Calu3 (cell line): ENCODE measurements at places on chromosomes 5 and 9. TPM values are rescaled to one million over a fixed set of nuclear protein-coding genes. Genes with fewer than 3 reads are reported as not detected.

GRCh38 chr9:97299809-97300414 lies 7.5 kb upstream of the CCDC180 start:
- no peak for DNase-seq
- H3K36me3 ChIP-seq: no peaks in the 10 kb centered on the region
- no peak overlapping the region for H3K27ac ChIP-seq
- no peaks in the 10 kb centered on the region for H3K27me3 ChIP-seq

- H3K4me1 ChIP-seq: peaks cover 34% of the 10 kb centered on the region
- peak overlapping the region; percentile 84 for H3K4me3 ChIP-seq
- no peaks in the 10 kb centered on the region for H3K27me3 ChIP-seq
Observed at GRCh38 chr5:61329550-61330128, 2.4 kb upstream of the ZSWIM6 start.

GRCh38 chr5:79578876-79579275 lies 33.4 kb upstream of the TENT2 start:
- no peaks in the 10 kb centered on the region for H3K36me3 ChIP-seq
- no peak overlapping the region for H3K27ac ChIP-seq
- DNase-seq: no peak
- no peak overlapping the region for H3K4me3 ChIP-seq

DNA sequence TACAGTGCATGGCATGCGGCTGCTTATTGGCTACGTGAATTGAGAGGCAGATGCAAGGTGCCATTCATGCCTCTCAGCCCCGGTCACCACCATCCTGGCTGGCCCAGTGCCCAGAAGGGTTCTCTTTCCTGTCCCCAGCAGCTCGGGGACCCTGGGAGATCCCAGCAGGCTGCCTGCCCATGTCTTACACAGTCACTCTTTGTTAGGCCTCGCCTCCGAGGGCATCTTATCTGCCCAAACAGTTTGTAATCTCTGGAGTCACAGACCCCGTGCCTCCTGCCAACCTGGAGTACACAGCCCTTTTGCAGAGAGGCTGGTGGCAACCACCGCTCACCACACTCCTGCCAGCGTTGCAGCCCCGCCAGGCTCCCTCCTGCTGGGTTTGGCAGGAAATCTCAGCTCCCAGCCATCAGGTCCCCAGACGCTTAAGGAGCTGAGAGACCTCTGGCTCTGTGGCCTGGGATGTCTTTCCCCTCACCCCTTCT lies 7.0 kb upstream of the AK1 start:
- H3K27ac ChIP-seq: peak overlapping the region; percentile 76
- H3K4me1 ChIP-seq: peaks cover 11% of the 10 kb centered on the region
- H3K27me3 ChIP-seq: no peaks in the 10 kb centered on the region
- peak; percentile 84 for DNase-seq

DNA sequence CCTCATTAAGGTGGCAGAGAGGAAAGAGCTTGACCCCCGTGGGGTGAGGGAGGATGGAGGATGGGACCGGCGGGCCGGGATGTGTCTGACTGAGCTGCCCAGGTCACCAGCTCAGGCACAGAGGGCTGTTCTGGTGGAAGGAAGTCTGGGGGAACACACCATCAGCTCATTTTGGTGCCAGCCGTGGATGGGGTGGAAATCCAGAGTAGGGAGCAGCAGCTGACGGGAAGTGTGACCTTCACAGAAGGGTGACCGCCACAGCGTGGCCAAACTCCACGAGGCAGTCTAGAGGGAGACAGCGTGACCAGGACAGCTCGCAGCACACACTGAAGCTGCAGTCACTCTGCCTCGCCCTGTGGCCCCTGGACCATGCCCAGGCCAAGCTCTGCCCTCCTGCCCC lies 45.3 kb upstream of the PHYKPL start:
- H3K27me3 ChIP-seq: peaks cover 87% of the 10 kb centered on the region
- no peak overlapping the region for H3K4me3 ChIP-seq
- peaks cover 12% of the 10 kb centered on the region for H3K4me1 ChIP-seq
- no peak overlapping the region for H3K27ac ChIP-seq

The LCN12 gene
- 3.8 and 3.9 TPM in 2 replicates for total RNA-seq

DNA sequence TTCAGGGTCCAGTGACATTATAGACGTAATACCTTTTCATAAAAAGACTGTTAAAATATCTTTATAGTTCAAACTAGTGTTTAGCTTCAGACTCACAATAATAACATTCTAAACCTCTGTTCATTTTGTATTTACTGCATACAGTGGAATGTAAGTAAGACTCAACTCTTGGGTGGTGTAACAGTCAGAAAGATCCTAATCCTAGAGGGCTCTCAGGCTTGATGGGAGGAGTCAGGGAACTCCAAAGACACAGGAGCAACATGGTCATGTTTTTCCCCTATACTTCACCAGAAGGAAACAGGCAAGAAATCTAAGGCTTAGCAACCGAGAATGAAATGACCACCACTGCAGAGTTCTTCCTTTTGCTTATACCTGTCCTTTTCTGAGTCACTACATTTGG lies 82.6 kb downstream of the MRPS27 start:
- H3K4me1 ChIP-seq: peaks cover 10% of the 10 kb centered on the region
- no peak for DNase-seq
- H3K4me3 ChIP-seq: no peak overlapping the region
- no peak overlapping the region for H3K27ac ChIP-seq
- no peaks in the 10 kb centered on the region for H3K27me3 ChIP-seq
- H3K36me3 ChIP-seq: no peaks in the 10 kb centered on the region

DNA sequence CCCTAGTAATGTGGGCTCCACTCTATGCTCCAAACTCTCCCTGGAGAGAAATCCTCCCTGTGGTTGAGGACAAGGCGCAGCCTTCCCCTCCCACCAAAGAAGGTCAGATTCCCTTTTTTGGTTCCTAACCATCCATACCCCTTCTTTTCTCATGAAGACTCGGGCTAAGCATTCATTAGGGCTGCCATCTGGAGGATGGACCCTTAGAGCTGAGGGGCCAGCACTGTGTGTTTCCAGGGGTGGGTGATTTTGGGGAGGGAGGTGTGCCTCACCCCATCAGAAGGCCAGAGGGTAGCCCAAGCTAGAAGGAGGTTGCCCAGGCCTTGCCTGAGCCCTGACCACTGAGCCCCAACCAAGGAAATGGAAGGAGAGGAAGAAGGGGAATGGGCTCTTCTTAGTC lies 36.8 kb downstream of the TGFBI start:
- H3K4me3 ChIP-seq: no peak overlapping the region
- peaks cover 18% of the 10 kb centered on the region for H3K4me1 ChIP-seq
- DNase-seq: no peak
- H3K27ac ChIP-seq: no peak overlapping the region

DNA sequence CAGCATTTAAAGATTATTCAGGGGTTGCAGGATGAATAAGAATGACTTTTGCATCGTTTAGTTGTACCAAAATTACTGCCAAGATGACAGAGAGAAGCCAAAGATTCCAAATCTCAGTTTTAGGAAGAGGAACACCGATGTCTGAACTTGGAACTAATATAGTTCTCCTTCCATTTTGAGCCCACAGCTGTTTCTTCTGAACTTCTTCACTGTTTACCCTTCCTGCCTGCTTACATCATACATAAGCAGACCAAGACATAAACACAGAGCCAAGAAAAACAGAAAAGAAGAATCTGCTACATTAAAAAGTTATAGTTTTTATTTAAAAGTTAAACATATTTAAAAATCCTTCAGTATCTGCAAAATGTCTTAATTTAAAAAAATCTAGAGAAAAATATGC lies 146.9 kb upstream of the RAPGEF1 start:
- no peaks in the 10 kb centered on the region for H3K36me3 ChIP-seq
- DNase-seq: no peak
- H3K27ac ChIP-seq: no peak overlapping the region
- no peak overlapping the region for H3K4me3 ChIP-seq
- no peaks in the 10 kb centered on the region for H3K27me3 ChIP-seq
- H3K4me1 ChIP-seq: no peaks in the 10 kb centered on the region

DNA sequence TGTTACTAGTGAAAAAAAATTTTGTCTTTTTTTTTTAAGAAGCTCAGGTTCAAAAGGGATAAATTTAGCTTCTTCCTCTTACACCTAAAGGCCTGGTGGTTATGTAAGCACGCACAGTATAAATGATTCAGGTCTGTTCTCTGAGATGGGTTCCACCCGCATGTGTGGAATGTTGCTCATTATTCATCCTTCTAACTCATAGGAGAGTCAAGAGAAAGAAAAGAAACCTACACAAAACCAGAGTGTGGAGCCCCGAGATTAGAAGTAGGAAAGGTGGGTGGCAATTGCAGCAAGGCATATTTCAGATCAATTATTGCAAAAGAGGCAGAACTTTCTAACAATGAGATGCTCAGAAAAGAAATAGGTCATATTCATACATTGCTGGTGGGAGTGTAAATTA lies 13.5 kb downstream of the PLAC8L1 start:
- no peaks in the 10 kb centered on the region for H3K27me3 ChIP-seq
- DNase-seq: no peak
- H3K4me1 ChIP-seq: no peaks in the 10 kb centered on the region
- no peak overlapping the region for H3K27ac ChIP-seq
- no peak overlapping the region for H3K4me3 ChIP-seq

DNA sequence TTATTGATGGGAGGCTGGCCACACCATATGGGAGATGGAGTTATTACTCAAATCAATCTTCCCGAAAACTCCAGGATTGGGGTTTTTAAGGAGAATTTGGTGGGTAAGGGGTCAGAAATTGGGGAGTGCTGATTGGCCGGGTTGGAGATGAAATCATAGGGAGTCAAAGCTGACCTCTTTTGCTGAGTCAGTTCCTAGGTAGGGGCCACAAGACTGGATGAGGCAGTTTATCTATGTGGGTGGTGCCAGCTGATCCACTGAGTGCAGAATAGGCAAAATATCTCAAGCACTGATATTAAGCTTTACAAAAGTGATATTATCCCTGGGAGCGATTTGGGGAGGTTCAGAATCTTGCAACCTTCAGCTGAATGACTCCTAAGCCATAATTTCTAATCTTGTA lies 75.7 kb upstream of the CLINT1 start:
- no peaks in the 10 kb centered on the region for H3K27me3 ChIP-seq
- no peak overlapping the region for H3K4me3 ChIP-seq
- no peaks in the 10 kb centered on the region for H3K36me3 ChIP-seq

GRCh38 chr9:126367139-126367538 lies 40.5 kb downstream of the MVB12B start:
- no peaks in the 10 kb centered on the region for H3K27me3 ChIP-seq
- peaks cover 46% of the 10 kb centered on the region for H3K4me1 ChIP-seq
- H3K27ac ChIP-seq: no peak overlapping the region
- H3K4me3 ChIP-seq: no peak overlapping the region

DNA sequence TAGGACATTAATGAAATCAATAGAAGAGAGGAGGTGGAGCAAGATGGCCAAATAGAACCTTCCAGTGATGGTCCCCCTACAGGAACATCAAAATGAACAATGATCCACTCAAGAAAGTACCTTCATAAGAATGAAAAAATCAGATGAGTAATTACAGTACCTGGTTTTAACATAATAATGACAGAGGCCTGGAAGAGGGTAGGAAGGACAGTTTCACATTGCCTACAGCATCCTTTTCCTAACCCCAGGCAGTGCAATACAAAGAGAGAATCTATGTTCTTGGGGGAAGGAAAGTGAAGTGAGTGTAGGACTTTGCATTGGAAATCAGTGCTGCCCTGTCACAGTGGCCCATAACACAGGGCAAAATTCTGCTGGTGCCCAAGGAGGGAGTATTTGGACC lies 81.2 kb upstream of the SPTLC1 start:
- no peaks in the 10 kb centered on the region for H3K36me3 ChIP-seq
- no peaks in the 10 kb centered on the region for H3K4me1 ChIP-seq
- no peak overlapping the region for H3K27ac ChIP-seq
- no peaks in the 10 kb centered on the region for H3K27me3 ChIP-seq
- no peak overlapping the region for H3K4me3 ChIP-seq
